ENCODE measurements at places on chromosomes 2 and 18.

- no peak for DNase-seq
Observed at GRCh38 chr2:216871333-216871934, 11.6 kb upstream of the TNP1 start.

DNA sequence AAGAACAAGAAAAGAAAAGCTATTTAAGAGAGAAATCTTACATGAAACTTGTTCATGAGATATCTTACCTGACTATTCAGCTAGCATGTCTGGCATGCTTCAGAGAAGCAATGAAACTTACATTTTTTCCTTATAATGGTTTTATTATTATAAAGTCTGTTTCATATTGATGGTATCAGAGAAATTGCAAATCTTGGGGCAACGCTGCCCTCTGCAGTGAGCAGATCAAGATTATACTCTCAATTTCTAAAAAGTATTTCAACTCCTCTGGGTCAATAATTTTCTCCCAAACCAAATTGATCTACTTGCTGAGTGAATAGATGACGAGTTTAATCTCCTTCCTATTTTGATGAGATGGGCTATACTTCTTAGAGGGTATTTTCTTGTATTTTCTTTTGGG, 235.6 kb downstream of the NUP35 start:
- DNase-seq = no peak

- DNase-seq = no peak
Observed at GRCh38 chr2:236919209-236919608, 166.5 kb upstream of the COPS8 start.

GRCh38 chr2:587087-587960, 89.9 kb downstream of the TMEM18 start:
- DNase-seq = no peak

GRCh38 chr18:55654986-55655385, 67.0 kb upstream of the TCF4 start:
- no peak for DNase-seq

DNA sequence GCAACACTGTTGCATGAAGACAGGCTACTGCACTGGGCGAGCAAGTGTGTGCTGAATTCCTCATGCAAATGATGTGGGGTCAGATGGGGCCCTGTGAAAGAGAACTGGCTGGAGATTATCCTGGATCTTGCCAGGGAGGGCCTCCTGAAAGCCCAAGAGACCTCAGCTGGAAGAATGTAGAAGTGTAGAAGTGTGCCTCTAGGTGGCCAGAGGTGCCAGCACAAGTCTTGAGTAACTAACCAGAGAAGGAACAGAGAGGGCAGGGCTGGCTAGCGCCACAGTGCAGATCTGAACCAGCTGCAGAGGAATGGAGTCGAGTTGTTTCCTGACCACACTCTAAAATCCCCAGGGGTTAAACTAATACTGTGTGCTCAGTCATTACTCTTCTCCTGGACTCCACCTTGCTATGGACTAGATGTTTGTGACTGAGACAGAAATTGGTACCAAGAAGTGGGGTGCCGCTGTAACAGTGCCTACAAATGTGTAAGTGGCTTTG, 399.3 kb downstream of the LRATD1 start:
- no peak for DNase-seq

DNA sequence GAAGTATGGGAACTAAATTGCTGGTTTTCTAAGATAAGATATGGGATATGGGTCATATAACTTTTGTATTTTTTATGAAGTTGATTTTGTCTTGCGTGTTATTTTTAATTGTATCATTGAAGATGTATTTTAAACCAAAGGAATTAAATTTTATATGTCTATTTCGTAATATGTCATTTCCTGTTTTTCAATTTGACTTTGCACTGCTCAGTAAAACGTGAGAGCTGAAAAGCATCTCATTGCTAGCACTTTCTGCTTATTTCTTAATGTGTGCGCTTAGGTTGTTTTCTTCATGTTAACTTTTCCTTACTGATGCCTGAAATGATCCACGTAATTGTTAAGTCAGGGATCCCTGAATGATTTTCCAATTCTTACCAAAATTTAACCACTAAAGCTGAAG, 41.2 kb upstream of the KLF11 start:
- no peak for DNase-seq

DNA sequence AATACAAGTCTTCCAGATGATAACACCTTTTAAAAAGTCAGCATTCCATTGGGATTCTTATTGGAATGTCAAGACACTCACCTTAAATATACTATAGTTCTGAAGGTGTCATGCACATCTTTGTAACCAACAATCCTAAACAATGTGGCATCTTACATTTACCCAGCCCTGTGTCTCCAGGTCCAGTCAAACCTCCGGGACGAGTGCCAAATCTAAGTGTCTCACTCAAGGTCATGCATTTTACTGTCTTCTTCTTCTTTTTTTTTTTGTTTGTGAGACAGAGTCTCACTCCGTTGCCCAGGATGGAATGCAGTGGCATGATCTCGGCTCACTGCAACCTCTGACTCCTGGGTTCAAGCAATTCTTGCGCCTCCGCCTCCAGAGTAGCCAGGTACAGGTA, 206.9 kb upstream of the FAM98A start:
- DNase-seq = no peak

- no peak for DNase-seq
Observed at GRCh38 chr2:133658020-133658903, 90.0 kb upstream of the NCKAP5 start.

GRCh38 chr2:100113990-100114433, 28.4 kb downstream of the AFF3 start:
- DNase-seq = peak; percentile 66
